ENCODE measurements at places on chromosomes 12 and 14.

DNA sequence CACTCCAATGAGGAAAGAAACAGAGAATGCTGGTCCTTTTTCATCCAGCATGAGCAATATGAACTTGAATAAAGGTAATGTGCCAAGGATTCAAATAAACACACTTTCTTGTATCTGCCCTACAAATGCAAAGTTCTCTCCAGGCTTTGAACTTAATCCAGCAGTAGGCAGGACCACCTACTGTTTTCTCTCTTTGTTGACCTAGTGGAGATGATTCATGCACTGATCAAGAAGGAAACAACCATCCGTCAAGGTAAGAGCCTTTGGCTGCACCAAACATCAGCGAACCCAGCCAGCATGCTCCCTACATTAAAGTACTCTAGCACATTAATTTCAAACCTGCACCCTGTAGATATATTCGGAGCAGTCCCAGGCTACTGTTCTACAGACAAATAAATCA is 489.3 kb downstream of the GALC start:
- DNase-seq: no peak

DNA sequence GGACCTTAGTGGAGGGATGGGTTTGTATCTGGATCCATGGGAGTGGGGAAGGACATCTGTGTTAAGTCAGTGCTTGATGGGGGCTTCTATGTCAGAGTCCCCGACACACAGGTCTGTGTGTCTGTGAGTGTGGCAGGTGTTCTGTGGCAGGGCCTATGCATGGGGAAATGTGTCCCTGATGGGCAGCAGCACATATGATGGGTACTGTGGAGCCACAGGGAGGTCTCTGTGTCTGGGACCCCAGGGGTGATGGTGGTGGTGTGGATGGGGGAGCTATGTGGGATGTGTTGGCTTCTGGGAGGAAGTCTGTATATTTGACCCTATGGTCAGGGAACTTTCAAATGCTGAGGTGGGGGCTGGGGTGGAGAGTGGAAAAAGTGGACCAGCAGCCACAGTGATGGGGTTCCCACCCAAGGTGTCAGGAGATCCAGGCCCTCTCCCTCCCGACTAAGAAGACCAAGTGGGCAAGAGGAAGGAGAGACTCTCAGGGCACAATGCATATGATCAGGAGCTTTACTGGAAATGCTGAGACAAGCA is 16.5 kb downstream of the KRT7 start:
- no peak for DNase-seq

- DNase-seq: no peak
Observed at GRCh38 chr12:122520676-122521075, 6.1 kb downstream of the RSRC2 start.

DNA sequence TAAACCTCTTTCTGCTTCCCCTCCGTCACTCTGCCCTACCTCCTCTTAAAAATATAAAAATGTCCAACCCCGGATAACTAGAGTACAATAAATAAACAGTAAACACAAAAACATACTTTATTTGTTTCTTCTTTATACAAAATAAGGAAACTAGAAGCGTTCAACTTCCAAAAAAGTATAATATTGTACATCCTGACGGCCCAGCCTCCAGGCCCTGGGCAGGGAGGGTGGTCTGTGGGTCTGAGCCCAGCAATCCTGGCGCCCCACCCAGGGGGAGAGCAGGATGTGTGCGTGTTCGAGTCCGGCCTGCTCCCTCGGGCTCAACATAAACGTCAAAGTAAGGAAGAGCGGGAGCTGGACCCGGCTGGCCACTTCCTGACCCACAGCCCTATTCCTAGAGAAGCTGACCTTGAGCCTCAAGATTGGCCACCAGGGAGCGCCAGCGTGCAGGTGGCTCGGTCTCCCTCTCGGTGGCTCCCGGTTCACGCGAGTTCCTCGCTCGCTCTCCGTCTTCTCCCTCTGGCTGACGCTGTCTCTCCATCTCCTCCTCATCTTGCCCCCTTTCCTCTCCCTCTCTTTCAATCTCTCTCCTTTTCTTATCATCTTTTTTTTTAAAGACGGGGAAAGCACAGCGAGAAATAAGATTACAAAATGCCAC is 9.4 kb downstream of the LHX5 start:
- DNase-seq: peak; percentile 28

DNA sequence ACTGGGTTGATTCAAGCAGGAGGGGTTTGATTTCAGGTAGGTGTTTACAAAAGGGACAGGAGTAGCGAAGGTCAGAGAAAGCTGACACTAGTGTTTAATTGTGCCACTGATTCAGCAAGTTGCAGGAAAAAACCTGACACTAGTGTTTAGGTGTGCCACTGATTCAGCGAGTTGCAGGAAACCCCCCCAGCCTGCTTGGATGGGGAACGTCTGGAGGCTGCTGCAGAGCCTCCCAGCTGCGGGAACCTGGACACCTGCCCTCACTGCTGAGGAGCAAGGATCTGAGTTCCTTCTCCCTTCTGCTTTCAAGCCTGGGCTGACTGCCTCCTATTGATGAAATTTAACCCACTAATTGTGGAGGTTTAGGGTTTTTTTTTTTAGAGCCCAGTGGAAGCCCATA is 84.2 kb downstream of the AVPR1A start:
- DNase-seq: no peak

DNA sequence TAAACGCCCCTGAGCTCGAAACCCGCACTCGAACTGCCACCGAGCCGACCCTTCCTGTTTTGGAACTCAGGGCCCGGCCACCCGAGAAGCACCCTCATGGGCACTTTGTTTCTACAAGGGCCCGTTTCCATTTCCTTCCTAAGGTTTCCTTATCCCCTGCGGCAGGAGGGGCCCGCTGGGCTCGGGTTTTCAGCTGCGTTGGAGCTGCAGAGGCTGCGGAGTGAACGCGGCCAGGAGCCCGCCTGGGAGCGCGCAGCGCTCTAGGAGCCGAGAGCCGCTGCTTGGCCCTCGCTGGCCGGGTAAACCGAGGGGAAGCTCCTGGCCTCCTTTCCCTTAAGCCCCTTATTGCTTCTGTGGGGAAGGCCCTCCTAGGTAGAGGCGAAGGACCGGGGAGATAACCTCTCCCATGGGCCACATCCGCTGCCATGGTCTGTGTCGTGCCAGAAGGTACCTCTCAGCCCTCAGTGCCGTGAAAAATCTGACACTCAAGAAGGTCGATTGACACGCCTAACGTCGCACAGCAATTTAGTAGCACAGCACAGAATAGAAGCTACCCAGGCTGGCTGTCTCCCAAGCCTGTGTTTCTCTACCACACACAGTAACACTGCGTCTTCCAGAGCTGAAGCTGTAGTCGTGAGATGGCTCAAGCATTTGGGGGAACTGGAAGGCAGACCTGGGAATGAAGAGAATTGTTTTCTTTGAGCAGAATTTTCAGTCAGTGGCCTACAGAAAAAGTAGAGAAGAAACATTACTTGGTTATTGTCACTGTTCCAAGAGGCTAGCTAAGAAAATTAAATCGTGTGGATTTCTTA is 12.9 kb upstream of the CALM1 start:
- no peak for DNase-seq

DNA sequence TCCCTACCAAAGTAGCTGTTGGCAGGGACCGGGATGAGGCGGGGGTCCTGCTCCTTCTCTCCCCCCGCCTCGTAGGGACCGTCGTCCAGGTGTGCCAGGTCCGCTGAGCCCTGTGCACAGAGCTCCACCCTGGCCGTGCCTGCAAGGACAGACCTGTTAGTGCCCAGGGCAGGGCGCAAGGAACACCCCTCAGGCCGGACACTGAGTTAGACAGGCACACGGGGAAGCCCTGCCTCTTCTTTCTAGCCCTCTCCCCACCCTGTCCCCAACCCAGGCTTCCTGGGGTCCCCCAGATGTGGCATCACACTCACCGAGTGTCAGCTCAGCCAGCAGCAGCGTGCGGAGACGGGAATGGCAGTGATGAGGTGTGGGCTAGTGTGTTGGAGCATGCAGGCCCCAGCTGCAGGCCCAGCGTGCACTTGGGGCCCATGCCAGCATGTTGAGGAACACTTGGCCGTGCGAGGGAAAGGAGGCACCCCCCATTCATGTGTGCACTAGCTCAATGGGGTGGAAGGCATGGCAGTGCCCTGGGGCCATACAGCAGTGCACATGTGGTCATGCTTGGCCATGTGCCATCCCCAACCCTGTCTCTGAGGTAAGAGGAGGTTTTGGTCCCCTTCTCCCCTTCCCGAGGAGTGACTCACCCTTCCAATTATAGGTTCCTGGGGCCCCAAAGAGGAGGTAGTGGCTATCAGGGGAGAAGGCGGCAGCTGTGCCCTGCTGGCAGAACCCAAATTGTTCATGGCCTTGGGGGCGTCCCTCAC is 7.3 kb downstream of the ITGA7 start:
- DNase-seq: no peak

DNA sequence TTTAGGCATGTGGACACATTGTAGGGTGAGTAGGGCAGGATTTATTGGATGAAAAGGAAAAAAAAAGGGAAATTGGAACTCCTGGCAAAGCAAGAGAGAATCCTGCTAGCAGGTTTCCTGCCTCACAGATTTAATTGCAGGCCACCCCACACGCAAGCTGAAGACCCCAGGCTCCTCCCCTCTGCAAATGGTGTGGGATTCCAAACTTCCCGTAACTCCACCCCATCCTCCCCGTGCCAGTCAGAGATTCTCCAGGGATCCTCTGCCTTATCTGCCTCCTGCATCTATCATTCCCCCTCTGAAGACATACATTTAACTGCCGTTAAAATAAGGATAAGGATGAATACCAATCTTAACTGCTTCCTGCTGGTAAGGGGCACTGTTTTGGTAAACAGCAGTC is 249.8 kb upstream of the GARIN2 start:
- no peak for DNase-seq

DNA sequence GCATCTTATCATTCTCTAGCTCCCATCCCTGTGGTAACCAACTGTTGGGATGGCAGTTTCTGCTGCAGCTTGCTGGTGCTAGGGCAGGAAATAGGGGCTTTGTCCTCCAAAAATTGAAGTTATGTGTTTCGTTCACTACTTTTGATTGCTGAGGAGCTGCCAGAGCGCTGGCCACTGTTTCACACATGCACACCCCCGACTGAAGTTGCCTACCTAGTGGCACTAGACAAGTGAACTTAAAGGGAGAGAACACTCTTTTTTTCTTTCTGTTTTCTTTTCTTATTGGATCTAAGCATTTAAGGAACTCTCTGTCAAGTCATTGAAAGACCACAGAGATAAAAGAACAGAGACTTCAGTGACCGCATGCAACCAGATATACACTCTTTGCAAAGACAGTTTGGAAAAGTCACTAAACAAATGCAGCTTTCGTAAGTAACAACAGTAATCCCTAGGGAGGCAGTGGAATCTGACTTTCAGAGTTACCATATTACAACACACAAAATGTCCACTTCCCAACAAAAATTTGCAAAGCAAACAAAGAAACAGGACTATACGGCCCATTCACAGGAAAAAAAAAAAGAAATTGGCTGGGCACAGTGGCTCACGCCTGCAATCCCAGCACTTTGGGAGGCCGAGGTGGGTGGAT is 12.0 kb downstream of the TFCP2 start:
- no peak for DNase-seq

GRCh38 chr14:95255487-95255886 is 64.2 kb downstream of the CLMN start:
- peak; percentile 97 for DNase-seq

- no peak for DNase-seq
Observed at GRCh38 chr14:38561657-38562056, 305.8 kb upstream of the CLEC14A start.

Measured in NCI-H526 treated with DMSO at 0.1 percent for 48 hours (cell line).